ENCODE measurements at places on chromosomes 5 and 9.

- DNase-seq: no peak
These were observed 69.6 kb upstream of the FSTL4 start for GRCh38 chr5:133681896-133682295.

- no peak for DNase-seq
These were observed 2.9 kb upstream of the FNBP1 start for GRCh38 chr9:130045725-130046450.

DNA sequence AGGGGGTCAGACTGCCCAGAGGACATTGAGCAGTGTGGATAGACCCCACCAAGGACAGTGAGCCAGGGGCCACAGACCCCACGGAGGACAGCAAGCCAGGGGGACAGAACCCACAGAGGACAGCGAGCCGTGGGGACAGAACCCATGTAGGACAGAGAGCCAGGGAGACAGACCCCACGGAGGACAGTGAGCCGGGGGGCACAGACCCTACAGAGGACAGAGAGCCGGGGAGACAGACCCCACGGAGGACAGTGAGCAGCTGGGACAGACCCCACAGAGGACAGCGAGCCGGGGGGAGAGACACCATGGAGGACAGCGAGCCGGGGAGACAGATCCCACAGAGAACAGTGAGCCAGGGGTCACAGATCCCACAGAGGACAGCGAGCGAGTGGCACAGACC lies 3.4 kb upstream of the ZDHHC11 start:
- DNase-seq: no peak

GRCh38 chr5:124707520-124707919 lies 38.9 kb downstream of the ZNF608 start:
- DNase-seq: no peak

- DNase-seq: no peak
These were observed 30.2 kb downstream of the LHX2 start for GRCh38 chr9:124041817-124042116.

- DNase-seq: no peak
These were observed 778 bp upstream of the PPP6C start for GRCh38 chr9:125190361-125190801.

- no peak for DNase-seq
These were observed 121.9 kb upstream of the GRHPR start for GRCh38 chr9:37300620-37301019.

GRCh38 chr5:168295574-168296201 lies 4.2 kb downstream of the WWC1 start:
- DNase-seq: no peak

GRCh38 chr9:80586786-80587330 lies 1015.1 kb downstream of the TLE4 start:
- DNase-seq: no peak

Data from stimulated activated CD4-positive, alpha-beta T cell treated with anti-CD3 and anti-CD28 coated beads, Interleukin-1b, Interleukin-23, amount 100 ng/mL, for 1 hour (primary cell).